ENCODE measurements at places on chromosomes 2 and 18.

DNA sequence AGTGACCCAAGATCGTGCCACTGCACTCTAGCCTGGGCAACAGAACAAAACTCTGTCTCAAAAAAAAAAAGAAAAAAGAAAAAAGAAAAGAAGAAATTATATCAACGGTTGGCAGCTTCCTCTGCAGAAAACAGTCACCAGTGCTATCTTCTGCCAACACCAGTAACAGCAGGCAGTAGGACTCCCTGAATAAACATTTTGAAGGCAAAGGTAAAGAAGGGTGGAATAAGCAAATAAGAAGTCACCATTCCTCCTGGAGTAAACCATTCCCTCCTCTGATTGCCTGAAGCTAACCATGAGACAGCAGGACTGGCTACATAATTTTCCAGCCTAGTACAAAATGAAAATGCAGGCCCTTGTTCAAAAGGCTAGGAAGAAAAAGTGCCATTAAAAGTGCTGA lies 9.0 kb upstream of the RNF103 start:
- DNase-seq, result no peak

- DNase-seq, result no peak
Measured at GRCh38 chr2:231488331-231488730, 24.0 kb upstream of the NCL start.

DNA sequence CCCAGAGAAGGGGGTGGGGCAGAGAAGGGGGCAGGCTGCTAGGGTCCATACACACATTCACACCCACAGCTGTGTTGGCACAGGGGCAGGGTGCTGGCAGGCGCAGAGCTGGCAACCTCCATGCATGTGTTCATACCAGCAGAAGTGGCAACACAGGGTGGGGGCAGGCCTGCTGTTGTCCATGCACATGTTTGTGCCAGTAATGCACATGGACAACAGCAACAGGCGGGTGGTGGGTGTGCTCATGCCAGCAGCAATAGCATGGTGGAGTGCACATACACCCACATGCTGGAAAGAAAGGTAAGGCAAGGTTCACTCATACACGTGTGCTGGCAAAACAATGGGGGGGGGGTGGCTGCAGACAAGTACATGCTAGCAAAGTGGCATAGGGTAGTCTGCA lies 54.7 kb downstream of the FBXO15 start:
- DNase-seq, result no peak

DNA sequence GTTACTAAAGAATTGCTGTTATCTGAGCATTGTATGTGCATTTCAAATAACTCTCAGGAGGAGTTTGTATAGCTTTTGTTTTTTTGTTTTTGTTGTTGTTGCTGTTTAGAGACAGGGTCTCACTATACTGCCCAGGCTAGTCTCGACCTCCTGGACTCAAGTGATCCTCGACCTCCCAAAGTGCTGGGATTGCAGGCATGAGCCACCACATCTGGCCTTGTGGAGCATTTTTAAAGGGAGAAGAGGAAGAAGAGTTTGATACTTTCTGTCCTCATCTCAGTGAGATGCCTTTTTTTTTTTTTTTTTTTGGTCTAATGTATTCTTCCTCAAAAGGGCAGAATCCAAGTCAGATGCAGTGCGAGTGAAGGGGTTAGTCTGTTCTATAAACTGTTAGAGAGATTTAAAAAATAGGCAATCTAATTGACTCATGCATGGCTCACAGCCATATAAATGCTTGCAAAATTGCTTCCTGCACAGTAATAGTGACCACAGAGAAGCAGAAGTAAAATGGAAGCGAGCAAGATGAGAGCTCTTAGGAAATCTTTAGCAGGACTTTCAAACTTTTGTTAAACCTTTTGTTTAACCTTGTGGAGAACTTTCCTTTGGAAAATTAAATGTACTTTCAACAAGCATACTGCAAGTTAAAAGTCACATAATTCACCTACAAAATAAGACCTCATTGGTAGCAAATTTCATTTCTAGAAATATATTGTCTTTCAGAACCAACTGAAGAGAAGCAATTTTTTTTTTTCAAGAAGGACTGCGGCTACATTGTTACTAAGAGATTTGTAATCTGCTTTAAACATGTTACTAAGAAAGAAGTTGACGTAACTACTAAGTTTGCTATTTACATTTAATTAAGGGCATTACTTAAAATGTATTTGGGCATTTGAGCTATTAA lies 52.3 kb upstream of the ROCK1 start:
- no peak for DNase-seq

GRCh38 chr2:236167297-236168109 lies 683 bp downstream of the GBX2 start:
- DNase-seq, result no peak

- DNase-seq, result no peak
Measured at GRCh38 chr18:34221971-34222306, 2.8 kb downstream of the NOL4 start.

DNA sequence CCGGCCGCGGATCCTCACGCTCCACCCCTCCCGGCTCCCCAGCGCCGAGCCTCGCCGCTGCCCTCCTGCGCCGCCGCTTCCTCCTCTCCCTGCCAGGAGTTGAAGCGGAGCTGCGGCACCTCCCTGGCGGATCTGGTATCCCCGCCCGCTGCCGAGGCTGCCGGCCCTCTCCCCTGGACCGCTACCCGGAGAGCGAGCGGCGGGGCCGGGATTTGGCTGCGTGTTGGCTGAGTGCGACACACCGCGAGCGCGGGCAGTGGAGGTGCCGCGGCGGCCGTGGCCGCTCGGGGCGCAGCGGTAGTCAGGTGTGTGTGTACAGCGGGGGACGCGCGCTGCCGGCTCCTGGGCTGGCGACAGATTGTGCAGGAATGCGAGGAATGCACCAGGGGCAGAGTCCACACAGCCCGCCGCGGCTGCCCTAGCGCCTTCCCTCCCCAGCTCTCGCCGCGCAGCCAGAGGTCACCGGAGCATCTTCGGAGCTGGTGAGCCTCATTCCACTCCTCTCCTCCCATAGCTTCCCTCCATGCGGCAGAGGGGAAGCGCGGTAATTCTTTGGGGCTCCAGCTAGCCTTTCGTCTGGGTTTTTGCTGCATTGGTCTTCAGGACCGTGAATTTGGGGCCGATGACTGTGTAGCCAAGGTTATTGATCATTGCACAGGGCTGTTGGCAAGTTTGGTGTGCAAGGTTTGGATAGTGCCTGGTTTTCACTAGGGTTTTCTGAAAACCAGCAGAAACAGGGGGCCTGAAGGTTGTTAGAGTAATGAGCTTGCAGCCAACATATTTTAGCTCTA lies 1.3 kb downstream of the PKP4 start:
- no peak for DNase-seq

GRCh38 chr2:98914713-98915580 lies 21.1 kb downstream of the CRACDL start:
- no peak for DNase-seq

- no peak for DNase-seq
Measured at GRCh38 chr2:148455791-148456190, 188.8 kb upstream of the EPC2 start.

Data from SK-N-MC (cell line).